Heart left ventricle (tissue), 16 donors: ENCODE measurements at places on chromosomes 4 and X. TPM values are rescaled to one million over a fixed set of nuclear protein-coding genes. Genes with fewer than 3 reads are reported as not detected.

ZNF718 gene
- total RNA-seq = 3.8 TPM

GLUD2 gene
- total RNA-seq = 1.1 TPM

PPP4R3C gene
- total RNA-seq = not detected

RNF113A gene
- total RNA-seq = 11.3 TPM

FAM184B gene
- total RNA-seq = not detected

MAGEA2B gene
- not detected for total RNA-seq

STOX2 gene
- 13.6 TPM for total RNA-seq

GRCh38 chrX:49108641-49109040 lies 14.9 kb downstream of the GPKOW start:
- no peak overlapping the region for H3K4me3 ChIP-seq
- H3K27me3 ChIP-seq = no peaks in the 10 kb centered on the region
- no peak for DNase-seq
- H3K36me3 ChIP-seq = peaks cover 23% of the 10 kb centered on the region
- no peak overlapping the region for H3K27ac ChIP-seq

DNA sequence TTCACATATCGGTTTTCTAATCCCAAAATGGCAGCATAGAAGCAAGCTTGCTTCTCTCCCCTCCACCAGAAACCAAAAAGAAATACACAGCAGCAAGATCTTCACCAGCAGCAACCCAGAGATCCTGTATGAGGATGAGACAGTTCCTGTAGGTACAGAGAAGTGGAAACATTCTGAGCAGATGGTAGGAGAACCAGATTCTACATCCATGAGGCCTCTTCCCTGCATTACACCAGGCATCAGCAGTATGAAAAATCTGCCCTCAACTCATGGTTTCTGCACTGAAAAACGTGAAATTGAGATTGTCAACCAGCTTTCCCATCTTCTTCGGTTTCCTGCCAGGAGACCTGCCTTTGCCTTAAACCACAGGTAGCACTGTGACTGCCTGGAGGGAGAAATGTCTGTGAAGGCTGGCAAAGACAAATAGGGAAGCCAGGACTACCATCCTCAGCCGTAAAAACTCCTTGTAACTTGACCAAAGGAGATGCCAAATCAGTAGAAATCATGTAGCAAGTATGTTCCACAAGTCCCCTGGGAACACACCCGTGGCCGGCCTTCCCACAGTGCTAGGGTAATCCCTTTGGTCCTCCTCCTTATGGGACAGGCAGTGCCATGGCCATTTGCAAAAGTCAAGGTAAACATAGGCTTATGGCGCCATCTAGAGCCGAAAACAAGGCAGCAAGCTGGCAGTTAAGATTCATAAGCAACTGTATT lies 24.0 kb upstream of the MTHFD2L start:
- DNase-seq = peak; percentile 76
- no peak overlapping the region for H3K27ac ChIP-seq
- no peaks in the 10 kb centered on the region for H3K36me3 ChIP-seq
- no peaks in the 10 kb centered on the region for H3K4me1 ChIP-seq

DNA sequence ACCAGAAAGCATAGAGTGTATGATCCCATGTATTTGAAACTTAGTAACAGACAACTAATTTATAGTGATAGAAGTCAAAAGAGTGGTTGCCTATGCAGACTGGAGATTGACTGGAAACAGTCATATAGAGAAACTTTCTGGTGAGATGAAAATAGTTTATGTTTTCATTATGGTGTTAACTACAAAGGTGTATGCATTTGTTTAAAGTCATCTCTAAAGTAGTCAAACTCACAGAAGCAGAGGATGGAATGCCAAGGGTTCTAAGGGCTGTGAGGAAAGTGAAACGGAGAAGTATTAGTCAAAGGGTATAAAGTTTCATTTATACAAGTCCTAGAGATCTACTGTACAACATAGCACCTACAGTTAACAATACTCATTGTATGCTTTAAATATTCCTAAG lies 45.8 kb downstream of the ENOX2 start:
- H3K27me3 ChIP-seq = no peaks in the 10 kb centered on the region
- H3K27ac ChIP-seq = no peak overlapping the region
- no peaks in the 10 kb centered on the region for H3K36me3 ChIP-seq
- no peak overlapping the region for H3K4me3 ChIP-seq
- H3K4me1 ChIP-seq = no peaks in the 10 kb centered on the region

- no peak overlapping the region for H3K4me3 ChIP-seq
- H3K27me3 ChIP-seq = no peaks in the 10 kb centered on the region
- no peaks in the 10 kb centered on the region for H3K4me1 ChIP-seq
Measured at GRCh38 chrX:155144926-155145325, 71.3 kb upstream of the VBP1 start.

DNA sequence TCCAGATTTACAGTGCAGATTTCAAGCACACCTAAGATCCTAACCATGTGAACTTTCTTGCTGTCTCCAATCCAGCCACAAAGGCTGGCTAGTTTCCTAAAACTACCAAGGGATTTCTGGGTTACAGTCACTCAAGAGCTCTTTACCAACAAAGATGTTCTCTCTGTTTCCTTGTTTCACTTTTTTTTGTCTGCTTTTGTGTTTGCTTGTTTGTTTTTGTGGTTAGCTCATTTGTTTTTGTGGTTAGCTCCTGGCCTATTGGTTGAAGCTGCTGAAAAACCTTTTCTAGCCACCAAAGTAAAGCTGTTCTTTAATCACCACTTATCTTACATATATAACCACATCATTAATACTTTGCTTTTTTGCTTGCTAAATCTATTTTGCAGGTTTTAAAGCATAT lies 642.5 kb upstream of the GALNTL6 start:
- no peaks in the 10 kb centered on the region for H3K27me3 ChIP-seq
- no peaks in the 10 kb centered on the region for H3K4me1 ChIP-seq
- no peak overlapping the region for H3K27ac ChIP-seq

- H3K36me3 ChIP-seq = no peaks in the 10 kb centered on the region
- no peak for DNase-seq
- H3K27me3 ChIP-seq = no peaks in the 10 kb centered on the region
- no peak overlapping the region for H3K4me3 ChIP-seq
- H3K27ac ChIP-seq = peak overlapping the region; percentile 74
Measured at GRCh38 chr4:125390126-125390525, 75.4 kb downstream of the FAT4 start.

DNA sequence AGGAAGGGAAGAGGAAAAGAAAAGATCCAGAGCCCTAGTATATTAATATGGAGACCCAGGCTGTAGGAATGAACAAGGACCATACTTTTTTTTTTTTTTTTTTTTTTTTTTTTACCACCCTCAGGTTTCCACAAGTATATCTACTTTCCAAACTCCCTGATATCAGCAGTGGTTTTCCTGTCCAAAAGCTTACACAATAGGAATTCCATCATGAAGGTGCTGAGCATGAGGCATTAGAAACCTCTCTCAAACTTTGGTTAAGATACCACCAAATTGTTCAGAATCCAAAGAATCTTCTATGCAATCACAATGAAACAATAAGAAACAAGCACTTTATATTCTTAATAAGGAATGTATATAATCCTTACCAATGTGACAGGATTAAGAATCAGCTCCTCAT lies 26.5 kb downstream of the RPS6KA3 start:
- no peak for DNase-seq
- H3K4me1 ChIP-seq = no peaks in the 10 kb centered on the region
- no peaks in the 10 kb centered on the region for H3K27me3 ChIP-seq
- H3K36me3 ChIP-seq = no peaks in the 10 kb centered on the region

DNA sequence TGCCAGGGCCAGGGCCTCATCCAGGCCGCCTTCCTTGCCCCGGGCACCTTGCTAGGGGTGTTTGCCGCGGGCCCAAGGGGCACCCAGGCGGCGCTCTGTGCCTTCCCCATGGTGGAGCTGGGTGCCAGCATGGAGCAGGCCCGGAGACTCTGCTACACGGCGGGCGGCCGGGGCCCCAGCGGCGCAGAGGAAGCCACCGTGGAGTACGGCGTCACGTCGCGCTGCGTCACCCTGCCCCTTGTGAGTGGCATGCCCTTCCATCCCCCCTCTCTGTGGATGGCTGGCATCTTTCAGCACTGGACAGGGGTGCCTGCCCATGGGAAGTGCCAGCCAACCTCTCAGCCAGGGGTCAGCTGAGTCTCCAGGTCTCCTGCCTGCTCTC lies 3.6 kb downstream of the PLXNB3 start:
- H3K4me3 ChIP-seq = no peak overlapping the region
- no peak for DNase-seq
- H3K4me1 ChIP-seq = peaks cover 4% of the 10 kb centered on the region

- no peak overlapping the region for H3K27ac ChIP-seq
- no peaks in the 10 kb centered on the region for H3K36me3 ChIP-seq
- H3K27me3 ChIP-seq = no peaks in the 10 kb centered on the region
- H3K4me1 ChIP-seq = no peaks in the 10 kb centered on the region
- no peak overlapping the region for H3K4me3 ChIP-seq
Measured at GRCh38 chrX:22758807-22759481, 240.8 kb upstream of the DDX53 start.

GRCh38 chr4:23685471-23685870 lies 204.4 kb downstream of the PPARGC1A start:
- H3K4me1 ChIP-seq = no peaks in the 10 kb centered on the region
- no peak for DNase-seq
- H3K27ac ChIP-seq = no peak overlapping the region

DNA sequence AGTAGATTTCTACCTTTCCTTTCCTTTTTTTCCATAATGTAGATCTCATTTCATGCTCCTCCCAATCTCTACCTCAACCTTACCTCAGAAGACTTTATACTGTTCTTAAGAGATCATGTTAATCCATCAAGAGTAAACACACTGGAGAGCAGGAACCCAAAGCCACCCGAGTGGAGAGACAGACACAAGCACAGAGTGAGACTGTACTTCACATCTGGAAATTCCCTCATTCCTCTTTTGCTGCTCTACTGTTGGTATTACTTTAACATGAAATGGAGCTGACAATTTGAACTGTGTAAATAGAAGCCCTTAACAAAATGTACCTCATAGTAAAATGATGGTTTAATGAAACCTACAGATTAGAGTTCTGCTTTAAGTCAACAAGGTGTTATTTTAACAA lies 105.7 kb upstream of the RASGEF1B start:
- H3K27ac ChIP-seq = no peak overlapping the region
- H3K4me1 ChIP-seq = no peaks in the 10 kb centered on the region
- H3K27me3 ChIP-seq = no peaks in the 10 kb centered on the region
- H3K4me3 ChIP-seq = no peak overlapping the region

- H3K4me1 ChIP-seq = peaks cover 29% of the 10 kb centered on the region
- DNase-seq = no peak
- no peaks in the 10 kb centered on the region for H3K27me3 ChIP-seq
- no peak overlapping the region for H3K4me3 ChIP-seq
Measured at GRCh38 chr4:87068583-87069021, 133.8 kb downstream of the AFF1 start.

DNA sequence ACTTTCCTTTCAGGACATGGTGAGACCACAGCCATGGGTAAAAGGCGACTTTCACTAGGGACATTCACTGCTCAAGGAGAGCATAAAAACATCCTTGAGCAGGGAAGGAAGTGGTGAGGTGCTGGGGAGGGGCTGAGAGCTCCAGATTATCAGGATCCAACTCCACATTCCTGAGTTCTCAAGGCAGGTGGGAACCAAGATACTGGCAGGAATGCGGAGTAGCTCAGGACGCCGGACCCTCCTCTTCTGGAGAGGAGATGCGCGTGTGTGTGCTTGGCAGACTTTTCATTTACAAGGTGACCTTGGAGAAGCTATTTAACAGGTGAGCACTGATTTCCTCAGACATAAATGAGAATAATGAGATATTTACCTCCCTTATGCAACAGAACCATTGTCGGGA lies 41.3 kb upstream of the TXK start:
- H3K36me3 ChIP-seq = no peaks in the 10 kb centered on the region
- H3K4me1 ChIP-seq = no peaks in the 10 kb centered on the region
- no peak for DNase-seq
- no peaks in the 10 kb centered on the region for H3K27me3 ChIP-seq
- no peak overlapping the region for H3K4me3 ChIP-seq

DNA sequence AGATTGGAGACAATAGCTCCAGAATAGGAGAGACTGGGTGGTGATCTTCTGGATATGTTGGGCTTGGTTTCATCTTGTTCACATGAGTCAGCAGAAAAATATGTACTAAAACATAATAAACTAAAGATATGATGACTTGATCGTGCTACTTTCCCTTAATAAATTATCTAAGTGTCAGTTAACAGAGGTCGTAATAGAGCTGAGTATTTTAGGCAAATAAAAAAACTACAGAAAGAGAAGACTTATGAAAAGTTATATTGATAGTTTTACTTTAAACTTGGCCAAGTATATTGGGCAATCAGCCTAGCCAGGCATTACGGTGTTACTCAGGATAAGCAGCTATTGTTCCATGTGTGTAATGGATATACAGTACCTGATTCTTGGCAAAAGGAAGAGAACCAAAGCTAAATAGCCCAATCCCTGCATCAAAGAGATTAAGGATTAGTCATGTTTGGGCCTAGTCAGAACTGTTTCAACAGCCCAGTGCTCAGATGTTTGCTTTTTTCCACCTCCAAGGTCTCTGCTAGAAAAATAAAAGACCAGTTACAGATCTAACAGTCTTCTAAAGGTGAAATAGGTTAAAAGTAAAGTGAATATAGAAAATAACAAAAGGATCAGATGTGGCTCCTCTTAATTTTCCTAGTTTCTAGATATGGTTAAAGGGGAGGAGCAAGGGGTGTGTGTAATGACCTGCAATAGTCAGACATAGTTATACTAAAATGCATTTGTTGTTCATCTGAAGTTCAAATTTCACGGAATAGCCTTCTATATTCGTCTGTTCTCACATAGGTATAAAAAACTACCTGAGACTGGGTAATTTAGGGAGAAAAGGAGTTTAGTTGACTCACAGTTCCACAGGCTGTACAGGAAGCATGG lies 262.6 kb downstream of the ADGRL3 start:
- H3K4me1 ChIP-seq = no peaks in the 10 kb centered on the region
- DNase-seq = no peak
- no peak overlapping the region for H3K27ac ChIP-seq
- no peaks in the 10 kb centered on the region for H3K27me3 ChIP-seq
- no peak overlapping the region for H3K4me3 ChIP-seq
- H3K36me3 ChIP-seq = no peaks in the 10 kb centered on the region

GRCh38 chr4:185016101-185016940 lies 2.0 kb upstream of the HELT start:
- DNase-seq = no peak
- no peak overlapping the region for H3K4me3 ChIP-seq
- H3K27me3 ChIP-seq = peaks cover 98% of the 10 kb centered on the region
- no peaks in the 10 kb centered on the region for H3K36me3 ChIP-seq
- peaks cover 24% of the 10 kb centered on the region for H3K4me1 ChIP-seq

DNA sequence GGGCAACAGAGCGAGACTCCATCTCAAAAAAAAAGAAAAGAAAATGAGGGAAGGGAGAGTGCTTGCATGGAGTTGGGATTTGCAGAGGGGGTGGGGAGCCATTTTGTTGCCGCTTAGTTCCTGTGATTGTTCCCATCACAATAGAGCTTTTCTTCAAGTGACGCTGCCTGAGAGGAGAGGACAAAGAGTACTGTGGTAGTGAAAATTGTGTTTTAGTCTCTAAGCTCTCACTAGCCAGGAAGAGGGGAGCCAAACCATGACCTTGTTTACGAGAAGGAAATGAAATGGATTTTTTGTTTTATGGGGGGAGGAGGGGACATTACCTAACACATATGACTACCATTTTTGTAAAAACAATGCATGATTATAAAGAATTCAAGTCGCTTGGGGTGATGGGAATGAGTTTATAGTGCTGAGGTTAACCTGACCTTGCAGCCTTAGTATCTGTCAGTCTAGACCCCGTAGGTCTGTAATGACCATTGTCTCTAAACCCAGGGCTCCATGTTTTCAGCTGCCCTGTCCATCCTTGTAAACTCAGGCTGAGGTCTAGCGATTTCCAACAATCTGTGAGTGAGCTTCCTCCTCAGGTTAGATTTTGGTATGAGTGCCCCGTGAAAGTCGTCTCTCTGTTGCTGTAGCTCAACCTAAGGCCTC lies 18.8 kb downstream of the SRD5A3 start:
- H3K36me3 ChIP-seq = peaks cover 10% of the 10 kb centered on the region
- DNase-seq = no peak
- H3K4me3 ChIP-seq = no peak overlapping the region
- peaks cover under 1% of the 10 kb centered on the region for H3K4me1 ChIP-seq

GRCh38 chr4:102641793-102642192 lies 119.0 kb downstream of the MANBA start:
- no peaks in the 10 kb centered on the region for H3K27me3 ChIP-seq
- H3K4me1 ChIP-seq = no peaks in the 10 kb centered on the region
- DNase-seq = no peak
- H3K27ac ChIP-seq = no peak overlapping the region
